Bladder microvascular endothelial cell (primary cell): ENCODE measurements at places on chromosomes 2 and 18. TPM values are rescaled to one million over a fixed set of nuclear protein-coding genes. Genes with fewer than 3 reads are reported as not detected.

Gene SERPINB2
- 0.13 and 0.16 TPM in 2 replicates for total RNA-seq

Gene GCG
- not detected in 2 replicates for total RNA-seq

Gene CDH20
- 0.13 and 0.16 TPM in 2 replicates for total RNA-seq

Gene ABCG5
- not detected in 2 replicates for total RNA-seq

Gene TEX44
- total RNA-seq, result not detected in 2 replicates
